ENCODE measurements at places on chromosomes 4 and X. TPM values are rescaled to one million over a fixed set of nuclear protein-coding genes. Genes with fewer than 3 reads are reported as not detected.

NEUROG2 gene
- not detected for total RNA-seq

HS3ST1 gene
- 1.1 TPM for total RNA-seq

FAM236B gene
- total RNA-seq: not detected

RAP2C gene
- 15.6 TPM for total RNA-seq

MGAT4D gene
- not detected for total RNA-seq

ZNF711 gene
- 2.0 TPM for total RNA-seq

MAMLD1 gene
- total RNA-seq: 1.2 TPM

CAMK2D gene
- total RNA-seq: 75.1 TPM

MAGED4 gene
- 0.27 TPM for total RNA-seq

HS6ST2 gene
- 0.28 TPM for total RNA-seq

STPG2 gene
- 0.71 TPM for total RNA-seq

HPGD gene
- 134 TPM for total RNA-seq

IGSF1 gene
- total RNA-seq: 1.4 TPM

CXCR3 gene
- total RNA-seq: not detected

All from sigmoid colon (tissue), 7 donors.